Neural progenitor cell (in vitro differentiated cells): ENCODE measurements at places on chromosomes 5 and 9.

GRCh38 chr5:112594095-112594850, 143.4 kb upstream of the APC start:
- no peak overlapping the region for H3K4me3 ChIP-seq
- H3K36me3 ChIP-seq, result no peaks in the 10 kb centered on the region
- no peaks in the 10 kb centered on the region for H3K27me3 ChIP-seq
- peaks cover 3% of the 10 kb centered on the region for H3K4me1 ChIP-seq
- DNase-seq, result no peak

GRCh38 chr5:96083361-96083881, 121.8 kb upstream of the ELL2 start:
- H3K27ac ChIP-seq, result no peak overlapping the region
- no peaks in the 10 kb centered on the region for H3K36me3 ChIP-seq
- H3K27me3 ChIP-seq, result no peaks in the 10 kb centered on the region
- no peak overlapping the region for H3K4me3 ChIP-seq

- H3K36me3 ChIP-seq, result no peaks in the 10 kb centered on the region
- no peaks in the 10 kb centered on the region for H3K4me1 ChIP-seq
Measured at GRCh38 chr5:176762489-176762888, 47.9 kb upstream of the UNC5A start.

- H3K4me1 ChIP-seq, result peaks cover 9% of the 10 kb centered on the region
- no peak overlapping the region for H3K27ac ChIP-seq
- no peaks in the 10 kb centered on the region for H3K27me3 ChIP-seq
- no peak overlapping the region for H3K4me3 ChIP-seq
- no peaks in the 10 kb centered on the region for H3K36me3 ChIP-seq
- DNase-seq, result no peak
Measured at GRCh38 chr5:29089591-29090130, 2051.3 kb upstream of the CDH9 start.

GRCh38 chr9:113660196-113660595, 196.7 kb downstream of the RGS3 start:
- DNase-seq, result no peak
- peaks cover under 1% of the 10 kb centered on the region for H3K4me1 ChIP-seq
- H3K36me3 ChIP-seq, result no peaks in the 10 kb centered on the region
- no peaks in the 10 kb centered on the region for H3K27me3 ChIP-seq
- H3K4me3 ChIP-seq, result no peak overlapping the region
